ENCODE measurements at places on chromosomes 7 and 10.

DNA sequence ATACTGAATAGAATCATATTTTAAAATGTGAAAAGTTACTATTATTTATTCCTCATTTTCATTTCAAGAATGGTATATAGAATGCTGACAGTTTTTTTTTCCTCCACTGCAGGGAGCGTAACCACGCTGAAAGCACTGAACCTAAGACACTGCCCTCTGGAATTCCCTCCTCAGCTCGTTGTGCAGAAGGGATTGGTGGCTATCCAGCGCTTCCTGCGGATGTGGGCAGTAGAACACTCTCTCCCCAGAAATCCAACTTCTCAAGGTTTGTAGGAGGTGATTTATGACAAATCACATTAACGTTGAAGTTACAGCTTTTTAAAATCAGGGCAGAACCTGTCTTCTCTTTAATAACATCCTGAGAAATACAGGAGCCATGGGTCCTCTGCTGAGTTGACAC, 12.4 kb downstream of the LRRC27 start:
- DNase-seq: no peak

- no peak for DNase-seq
These were observed 46.3 kb downstream of the GOLGA7B start for GRCh38 chr10:97895915-97896314.

DNA sequence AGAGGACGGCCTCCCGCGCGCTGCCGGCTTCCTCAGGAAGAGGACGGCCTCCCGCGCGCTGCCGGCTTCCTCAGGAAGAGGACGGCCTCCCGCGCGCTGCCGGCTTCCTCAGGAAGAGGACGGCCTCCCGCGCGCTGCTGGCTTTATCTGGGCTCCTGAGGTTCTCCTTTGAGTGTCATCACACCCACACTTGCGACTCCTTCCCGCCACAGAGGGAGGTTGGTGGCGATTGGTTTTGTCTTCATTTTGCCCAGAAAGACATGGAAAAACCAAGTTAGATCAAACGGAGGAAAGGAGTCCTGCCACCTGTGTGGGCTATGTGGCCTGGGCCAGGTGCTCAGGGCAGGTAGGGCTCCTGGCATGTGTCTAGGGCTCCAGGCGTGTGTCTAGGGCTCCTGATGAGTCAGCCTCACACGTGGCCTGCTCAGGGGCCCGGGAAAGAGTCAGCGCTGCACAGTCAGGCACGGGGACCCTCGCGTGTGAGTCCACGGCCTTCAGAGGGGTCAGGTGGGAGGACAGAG, 138.0 kb downstream of the VIPR2 start:
- DNase-seq: no peak

GRCh38 chr7:135857519-135858274, 109.1 kb upstream of the FAM180A start:
- DNase-seq: no peak

DNA sequence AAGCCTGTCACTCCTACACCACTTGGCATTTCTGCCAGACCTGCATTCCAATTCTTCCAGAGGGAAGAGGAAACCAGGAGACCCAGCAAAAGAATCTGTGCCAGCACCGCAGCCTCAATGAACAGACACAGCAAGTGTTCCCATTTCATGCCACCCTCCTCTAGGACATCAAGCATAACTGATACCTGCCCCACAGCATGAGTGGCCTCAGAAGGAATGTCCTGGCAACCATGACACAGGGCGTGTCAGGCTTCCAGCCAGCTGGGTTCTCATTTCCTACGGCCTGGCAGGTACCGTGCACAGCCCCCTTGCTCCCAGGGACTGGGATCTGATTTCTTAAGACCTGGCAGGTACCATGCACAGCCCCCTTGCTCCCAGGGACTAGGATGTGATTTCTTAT, 7.8 kb downstream of the MAD1L1 start:
- no peak for DNase-seq

GRCh38 chr10:104589871-104590270, 51.2 kb upstream of the SORCS3 start:
- no peak for DNase-seq

DNA sequence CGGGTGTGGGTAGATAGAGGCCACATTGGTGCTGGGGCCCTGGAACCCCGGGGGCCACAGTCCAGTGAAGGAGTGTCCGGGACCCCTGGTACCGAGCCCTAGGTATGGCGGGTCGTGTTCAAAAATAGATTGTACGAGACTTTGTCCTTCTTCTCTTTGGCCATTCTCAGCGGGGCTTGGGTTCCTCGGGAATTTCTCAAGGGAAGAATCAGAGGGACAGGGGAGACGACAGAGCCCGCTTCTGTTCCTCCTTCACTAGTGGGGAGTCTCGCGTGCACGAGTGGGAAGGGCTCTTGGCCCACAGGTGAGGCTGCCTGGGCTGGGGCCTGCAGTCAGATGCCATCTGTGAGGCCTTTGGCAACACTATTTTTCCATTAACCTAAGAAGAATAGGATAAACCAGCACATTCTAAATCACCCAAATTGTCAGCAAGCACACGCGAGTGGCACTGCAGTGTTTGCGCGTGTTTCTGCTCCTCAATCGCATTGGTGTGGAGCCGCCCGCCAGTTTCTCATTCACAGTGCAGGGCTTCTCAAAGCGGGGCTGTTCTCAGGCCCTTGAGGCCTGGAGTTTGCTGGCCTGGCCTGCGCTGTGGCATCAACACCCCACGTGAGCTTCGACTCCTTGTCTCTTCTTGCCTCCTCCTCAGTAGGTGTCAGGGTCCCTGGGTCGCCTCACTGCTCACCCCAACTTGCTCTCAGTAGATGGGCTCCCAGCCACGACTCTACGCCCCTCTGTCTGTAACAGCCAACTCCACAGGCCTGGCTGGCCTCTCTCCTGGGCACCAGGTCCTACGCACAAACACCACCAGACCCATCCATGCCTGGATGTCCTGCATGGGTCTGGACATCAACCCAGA, 187.6 kb upstream of the SHH start:
- no peak for DNase-seq

- peak; percentile 99 for DNase-seq
These were observed at the start of gene UPP1 for GRCh38 chr7:48089046-48090003. Gene UPP1, plus strand, starts transcription at chr7:48089265. Its CDS starts 5,519 bp downstream, at chr7:48094784.

DNA sequence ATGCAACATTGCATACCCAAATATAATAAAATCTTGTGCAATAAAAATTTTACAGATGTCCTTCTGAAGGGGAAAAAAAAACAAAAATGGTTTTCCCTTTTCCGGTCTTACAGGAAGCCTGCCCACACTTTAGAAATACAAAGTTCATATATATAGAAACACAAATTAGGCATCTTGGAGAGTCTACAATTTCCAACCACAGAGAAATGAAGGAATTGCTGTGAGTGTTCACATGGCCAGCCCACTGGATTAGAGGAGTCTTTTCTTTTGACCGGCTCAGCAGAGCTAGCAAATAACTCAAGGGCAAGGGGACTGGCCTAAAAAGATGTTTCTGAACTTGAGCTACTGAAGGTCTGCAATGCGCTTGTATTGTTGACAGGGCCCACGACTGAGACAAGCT, 92.4 kb downstream of the GLI3 start:
- DNase-seq: no peak

DNA sequence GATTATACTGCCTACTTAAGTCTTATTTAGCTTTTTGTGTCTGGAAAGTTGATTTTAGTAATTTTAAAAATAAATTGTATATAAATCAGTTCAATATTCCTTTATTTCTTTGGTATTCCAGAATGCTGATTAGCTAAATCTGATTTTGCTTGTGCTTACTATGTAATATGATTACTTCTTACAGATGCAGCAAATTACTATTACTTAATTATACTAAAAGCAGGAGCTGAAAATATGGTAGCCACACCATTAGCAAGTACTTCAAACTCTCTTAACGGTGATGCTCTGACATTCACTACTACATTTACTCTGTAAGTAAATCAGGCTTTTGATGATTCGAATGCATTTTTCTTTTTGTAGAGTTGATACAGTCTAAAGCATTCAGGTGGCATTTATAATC, 34.0 kb downstream of the ANLN start:
- no peak for DNase-seq

DNA sequence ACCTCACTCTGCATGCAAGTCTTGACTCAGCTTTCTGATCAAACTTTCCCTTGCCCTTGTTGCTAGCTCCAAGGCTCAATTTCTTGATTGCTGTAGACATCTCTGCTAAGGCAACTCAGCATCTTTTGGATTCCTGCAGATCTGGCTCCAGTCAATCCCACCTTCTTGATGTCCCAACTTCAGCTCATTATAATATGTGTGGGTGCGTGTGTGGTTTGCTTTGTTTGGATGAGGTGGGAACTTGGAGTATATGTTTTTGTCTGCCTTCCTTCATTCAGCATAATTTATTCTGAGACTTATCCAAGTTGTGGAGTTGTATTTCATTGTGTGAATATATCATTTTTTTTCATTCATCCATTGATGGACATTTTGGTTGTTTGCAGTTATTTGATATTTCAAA, 364.8 kb upstream of the IGFBP3 start:
- DNase-seq: no peak

DNA sequence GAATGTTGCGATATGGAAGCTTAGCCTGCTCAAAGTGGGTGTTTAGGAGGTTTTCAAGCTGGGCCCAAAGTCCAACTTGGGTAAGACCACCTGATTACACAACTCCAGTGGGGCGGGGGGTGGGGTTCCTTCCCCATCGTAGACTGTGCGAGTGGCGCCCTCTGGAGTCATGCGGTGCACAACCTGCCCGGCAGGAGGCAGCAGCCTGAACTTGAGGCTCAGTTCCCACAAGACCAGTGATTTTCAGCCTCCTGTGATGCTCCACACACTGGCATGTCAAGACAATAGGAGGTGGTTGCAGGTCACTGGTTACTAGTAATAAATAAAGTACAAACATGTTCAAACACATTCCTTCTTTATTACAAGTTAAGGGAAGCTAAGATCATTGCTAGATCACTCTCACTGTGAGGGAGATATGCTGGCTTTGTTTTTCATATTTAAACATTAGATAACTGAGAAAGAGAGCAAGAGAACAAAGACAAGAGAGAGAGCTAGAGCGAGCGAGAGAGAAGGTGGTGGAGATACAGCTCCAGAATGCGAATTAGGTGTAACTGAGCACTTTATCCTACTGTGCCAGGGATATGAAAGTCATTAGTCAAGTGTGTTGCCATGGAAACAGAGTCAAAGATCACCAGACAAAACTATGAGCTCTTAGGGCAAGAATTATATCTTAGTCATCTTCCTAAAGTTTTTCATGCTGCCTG, 97.4 kb upstream of the BMPER start:
- DNase-seq: no peak

GRCh38 chr7:9711259-9711918, 1262.3 kb upstream of the PHF14 start:
- DNase-seq: no peak

GRCh38 chr10:79056736-79057391, 11.9 kb upstream of the ZMIZ1 start:
- DNase-seq: no peak

DNA sequence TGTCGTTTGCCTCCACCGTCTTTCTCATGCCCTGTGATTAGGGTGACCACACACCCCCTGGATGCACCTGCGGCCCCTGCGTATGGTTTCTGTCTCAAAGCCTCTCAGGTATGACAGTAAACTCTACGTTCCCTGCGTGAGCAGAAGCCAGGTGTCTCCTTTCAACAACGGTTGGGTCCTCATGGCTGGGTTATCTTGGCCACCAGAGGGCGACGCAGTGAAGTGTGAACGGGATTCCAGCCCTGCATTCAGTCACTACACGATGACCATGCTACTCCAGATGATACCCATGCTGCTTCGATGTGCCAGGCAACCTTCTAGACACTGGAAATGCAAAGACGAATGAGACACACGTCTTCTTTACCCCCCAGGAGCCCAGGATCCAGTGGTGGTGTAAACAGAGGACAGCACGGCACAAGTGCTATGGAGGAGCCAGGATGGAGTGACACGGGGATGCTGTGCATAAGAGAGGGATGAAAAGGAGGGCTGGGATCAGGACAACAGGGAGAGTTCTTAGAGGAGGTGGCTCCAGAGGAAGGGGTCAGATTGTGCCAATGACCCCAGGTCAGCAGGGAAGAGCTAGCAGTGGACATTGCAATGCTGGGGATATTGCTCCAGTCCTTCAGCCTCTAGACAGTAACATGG, 228.1 kb upstream of the PFKP start:
- DNase-seq: peak; percentile 60

GRCh38 chr7:1897861-1898627, 228.0 kb downstream of the ELFN1 start:
- DNase-seq: no peak

DNA sequence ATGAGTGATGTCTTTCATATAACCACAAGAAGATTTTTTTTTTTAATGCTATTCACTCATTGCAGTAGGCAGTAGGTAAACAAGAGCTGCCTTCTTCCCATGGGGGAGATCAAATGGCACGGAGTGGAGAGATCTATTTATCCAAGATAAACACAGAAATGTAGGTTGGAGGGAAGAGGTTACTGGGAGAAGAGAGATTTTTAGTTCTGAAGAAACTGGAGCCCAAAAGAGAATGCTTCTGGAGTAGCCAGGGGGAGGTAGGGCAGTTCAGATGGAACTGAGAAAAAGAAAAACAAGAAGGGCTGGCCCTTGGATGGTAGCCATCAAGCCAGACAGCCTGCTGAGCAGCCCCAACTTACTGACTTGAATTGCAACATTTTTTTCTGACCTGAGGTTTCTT, 270.1 kb upstream of the TPK1 start:
- no peak for DNase-seq

DNA sequence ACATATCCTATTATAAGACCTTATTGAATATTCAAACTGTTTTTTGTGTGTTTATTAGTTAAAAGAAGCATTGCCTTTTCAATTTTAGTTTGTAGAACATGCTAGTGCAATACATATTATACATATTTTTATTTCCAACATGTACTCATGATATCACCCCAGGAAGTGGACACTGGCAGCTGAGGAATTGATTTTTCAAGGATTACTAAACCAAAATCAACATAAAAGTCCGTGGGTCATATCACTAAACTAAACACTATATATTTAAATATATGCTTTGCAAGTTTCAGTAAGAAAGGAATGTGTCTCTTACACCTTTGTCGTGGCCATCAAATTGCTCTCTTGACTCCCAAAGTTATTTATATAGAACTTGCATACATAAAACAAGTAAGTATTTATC, 185.2 kb downstream of the AGMO start:
- no peak for DNase-seq

DNA sequence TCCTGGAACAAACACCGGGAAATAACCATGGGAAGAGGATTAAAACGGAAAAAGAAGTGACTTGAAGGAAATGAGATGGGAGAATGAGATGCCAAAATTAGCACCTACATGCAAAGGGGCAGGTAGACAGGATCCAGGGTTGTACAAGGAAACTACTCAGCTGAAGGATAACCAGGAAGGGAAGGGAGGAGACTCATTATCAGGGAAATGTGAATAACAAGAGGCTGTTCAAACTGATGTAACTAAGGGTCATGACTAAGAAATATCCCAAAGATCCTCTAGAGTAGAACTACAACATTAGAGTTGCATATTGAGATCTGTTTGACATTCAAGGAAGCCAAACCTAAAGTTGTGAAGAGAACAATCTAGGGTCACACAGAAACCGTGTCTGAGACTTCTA, 166.2 kb upstream of the SP8 start:
- DNase-seq: no peak

GRCh38 chr7:42145539-42145938, 91.5 kb downstream of the GLI3 start:
- no peak for DNase-seq

- no peak for DNase-seq
These were observed 30.7 kb downstream of the HABP2 start for GRCh38 chr10:113583571-113583970.

GRCh38 chr7:111762799-111763198, 200.5 kb upstream of the IMMP2L start:
- DNase-seq: no peak

Data from inflammatory macrophage treated with lipopolysaccharide for 1 hour (primary cell).